Activated CD4-positive, alpha-beta T cell treated with anti-CD3 and anti-CD28 coated beads, Interleukin-2, amount 10 ng/mL, durations not matched to agents 7 days and 5 days (primary cell): ENCODE measurements at places on chromosomes 11 and 22. TPM values are rescaled to one million over a fixed set of nuclear protein-coding genes. Genes with fewer than 3 reads are reported as not detected.
A peak's percentile ranks its signal among the peaks of the same experiment; 100 is the strongest.

DNA sequence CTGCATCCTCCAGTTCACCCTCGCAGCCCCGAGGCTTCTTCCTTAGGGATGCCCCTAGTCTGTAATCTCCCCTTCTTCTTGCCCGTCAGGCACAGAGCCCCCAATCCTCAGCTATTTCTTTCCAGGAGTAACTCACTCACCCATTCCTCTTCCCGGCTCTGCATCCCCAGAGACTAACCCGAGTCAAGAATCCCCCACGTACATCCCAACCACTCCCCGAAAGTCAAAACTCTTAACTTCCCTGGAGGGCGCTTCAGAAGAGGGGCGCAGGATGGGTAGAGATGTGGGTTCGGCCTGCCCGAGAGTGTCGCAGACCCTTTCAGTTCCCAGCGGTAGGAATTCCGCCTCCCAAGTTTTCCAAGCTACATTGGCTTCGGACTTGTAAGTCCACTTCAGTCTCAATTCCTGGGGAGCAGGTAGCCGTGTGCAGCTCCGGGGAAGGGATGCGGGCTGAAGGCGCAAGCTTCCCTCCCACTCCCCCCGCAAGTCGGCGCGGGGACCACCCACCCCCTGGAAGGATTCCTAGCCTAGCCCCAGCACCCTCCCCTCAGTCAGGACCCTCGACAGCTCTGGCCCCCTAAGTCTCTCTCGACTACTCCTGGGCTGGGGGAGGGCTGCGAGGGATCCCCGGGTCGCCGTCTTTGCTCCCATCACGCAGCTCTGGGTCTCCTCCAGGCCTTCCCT is 871 bp downstream of the BDNF start:
- DNase-seq, result no peak

DNA sequence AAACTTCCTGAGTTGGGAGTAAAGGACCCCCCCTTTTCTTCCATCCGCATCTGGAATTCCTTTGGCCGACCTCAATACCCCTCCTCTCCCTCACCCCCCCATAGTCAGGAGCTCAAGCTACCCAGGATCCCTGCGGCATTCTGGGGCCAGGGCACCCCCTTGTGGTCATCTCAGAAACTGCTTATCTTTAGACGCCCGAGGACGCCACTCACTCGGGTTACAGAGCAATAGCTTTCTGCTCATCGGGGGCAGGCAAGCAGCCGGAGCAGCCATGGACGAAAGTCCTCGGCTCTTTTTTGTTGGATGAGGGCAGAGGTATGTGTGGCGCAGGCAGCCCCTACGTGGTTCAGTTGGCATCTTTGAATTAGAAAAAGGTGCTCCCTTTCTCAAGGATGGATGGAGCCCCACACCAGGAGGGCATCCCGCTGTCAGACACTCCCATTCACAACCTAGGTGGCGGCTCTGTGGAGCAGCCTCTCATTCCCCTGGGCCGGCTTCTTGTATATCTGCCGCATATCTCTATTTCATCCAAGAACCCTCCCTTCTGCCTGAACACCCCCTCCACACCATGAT is 2.3 kb downstream of the C1QTNF5 start:
- peak; percentile 73 for DNase-seq

DNA sequence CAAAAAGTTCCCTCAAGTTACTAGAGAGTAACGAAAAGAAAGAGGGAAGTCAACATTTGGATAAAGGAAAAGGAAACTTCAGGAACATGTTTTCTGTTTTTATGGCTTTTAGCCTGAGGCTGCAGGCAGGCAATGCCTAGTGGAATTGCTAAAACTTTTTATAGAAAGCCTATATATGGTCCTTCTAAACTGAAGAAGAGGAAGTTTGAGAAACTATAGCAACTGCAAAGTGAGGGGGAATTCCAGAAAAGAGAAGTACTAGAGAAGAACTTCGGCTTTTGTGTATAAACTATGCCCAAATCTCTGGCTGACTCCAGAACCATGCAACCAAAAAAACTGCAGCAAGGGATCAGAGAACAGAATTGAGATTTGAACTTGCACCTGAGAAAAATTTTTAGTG is 74.3 kb upstream of the ARHGAP42 start:
- no peak for DNase-seq

Gene NRXN2
- total RNA-seq, result 0.07 TPM

GRCh38 chr11:33891714-33892327 is at the start of gene LMO2:
LMO2 (minus strand) TSS chr11:33892076; CDS start chr11:33869716, 22,360 bp downstream.
- DNase-seq, result no peak

- DNase-seq, result no peak
These were observed 38.5 kb downstream of the TIMP3 start for GRCh38 chr22:32839831-32840584.

Gene TMEM25
- 7.8 TPM for total RNA-seq

Gene SLC17A6
- not detected for total RNA-seq

- no peak for DNase-seq
These were observed 57.5 kb downstream of the RTL6 start for GRCh38 chr22:44440224-44441160.

DNA sequence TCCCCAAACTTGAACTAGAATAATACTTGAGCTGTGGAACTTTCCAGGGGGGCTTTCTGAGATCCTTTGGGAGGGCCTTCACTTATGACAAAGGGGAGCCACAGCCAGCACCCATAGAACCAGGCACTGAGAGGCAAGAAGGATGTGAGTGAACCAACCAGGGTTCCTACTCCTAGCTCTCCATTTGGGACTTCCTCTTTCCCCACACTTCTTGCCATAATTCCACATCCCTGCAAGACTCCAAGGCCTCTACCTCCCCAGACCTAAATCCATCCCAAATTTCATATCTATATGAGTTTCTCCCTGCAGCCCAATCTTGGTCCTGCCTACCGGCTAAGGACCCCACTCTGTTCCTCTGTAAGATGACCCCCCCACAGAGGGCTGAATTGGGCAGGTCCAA is 31.5 kb downstream of the NRXN2 start:
- DNase-seq, result no peak

GRCh38 chr11:126054408-126054807 is 8.3 kb downstream of the CDON start:
- no peak for DNase-seq

Gene RTN4RL2
- 0.35 TPM for total RNA-seq

GRCh38 chr11:120792306-120792705 is 231.6 kb upstream of the TBCEL start:
- no peak for DNase-seq

Gene ZNF214
- not detected for total RNA-seq

Gene PDGFD
- total RNA-seq, result not detected

DNA sequence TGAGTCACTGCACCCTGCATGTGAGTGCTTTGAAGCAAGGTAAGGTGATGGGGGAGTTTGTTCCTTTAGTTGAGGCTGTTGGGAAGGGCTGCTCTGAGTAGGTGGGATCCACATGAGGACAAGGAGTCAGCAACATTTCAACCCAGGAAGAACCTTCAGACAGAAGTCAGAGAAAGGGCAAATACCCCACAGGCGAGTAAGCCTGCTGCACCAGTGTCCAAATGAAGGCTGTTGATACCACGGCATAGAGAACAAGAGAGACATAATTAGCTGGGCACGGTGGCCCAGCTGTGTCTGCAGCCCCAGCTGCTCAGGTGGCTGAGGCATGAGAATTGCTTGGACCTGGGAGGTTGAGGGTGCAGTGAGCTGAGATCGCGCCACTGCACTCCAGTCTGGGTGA is 54.3 kb upstream of the CLMP start:
- DNase-seq, result no peak

DNA sequence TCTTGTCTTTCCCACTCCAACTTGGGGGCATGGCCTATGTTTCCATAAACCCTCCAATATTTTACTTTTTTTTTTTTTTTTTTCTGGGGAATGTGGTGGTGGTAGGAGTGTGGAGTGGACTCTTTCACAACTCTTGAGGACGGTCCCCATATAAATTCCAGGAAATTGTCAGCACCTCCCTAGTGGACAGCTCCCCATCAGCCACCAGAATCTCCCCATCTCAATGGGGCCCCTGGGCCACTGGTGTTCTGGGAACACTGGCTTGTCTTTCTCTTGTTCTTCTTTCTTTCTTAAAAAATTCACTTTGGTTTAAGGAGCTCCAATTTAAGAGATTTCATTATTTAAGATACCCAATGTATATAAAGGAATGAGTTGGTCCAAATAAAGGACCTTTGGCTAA is 74.1 kb downstream of the ADM start:
- DNase-seq, result no peak
